ENCODE measurements at places on chromosomes 7 and 10.

DNA sequence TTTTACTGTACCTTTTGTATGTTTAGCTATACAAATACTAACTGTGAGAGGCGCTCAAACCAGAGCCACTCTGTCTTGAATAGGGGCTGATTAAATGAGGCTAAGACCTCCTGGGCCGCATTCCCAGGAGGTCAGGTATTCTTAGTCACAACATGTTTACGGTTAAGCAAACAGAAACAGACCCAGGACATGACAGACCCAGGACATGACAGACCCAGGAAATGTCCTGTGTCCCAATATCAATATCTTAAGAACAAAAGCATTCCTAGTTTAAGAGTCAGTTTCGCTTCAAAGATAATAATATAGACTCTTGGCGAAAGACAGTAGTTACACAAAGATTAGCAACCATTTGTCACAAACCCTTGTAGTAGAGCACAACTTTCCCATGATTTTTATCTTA lies 304.5 kb downstream of the CCSER2 start:
- DNase-seq: no peak

DNA sequence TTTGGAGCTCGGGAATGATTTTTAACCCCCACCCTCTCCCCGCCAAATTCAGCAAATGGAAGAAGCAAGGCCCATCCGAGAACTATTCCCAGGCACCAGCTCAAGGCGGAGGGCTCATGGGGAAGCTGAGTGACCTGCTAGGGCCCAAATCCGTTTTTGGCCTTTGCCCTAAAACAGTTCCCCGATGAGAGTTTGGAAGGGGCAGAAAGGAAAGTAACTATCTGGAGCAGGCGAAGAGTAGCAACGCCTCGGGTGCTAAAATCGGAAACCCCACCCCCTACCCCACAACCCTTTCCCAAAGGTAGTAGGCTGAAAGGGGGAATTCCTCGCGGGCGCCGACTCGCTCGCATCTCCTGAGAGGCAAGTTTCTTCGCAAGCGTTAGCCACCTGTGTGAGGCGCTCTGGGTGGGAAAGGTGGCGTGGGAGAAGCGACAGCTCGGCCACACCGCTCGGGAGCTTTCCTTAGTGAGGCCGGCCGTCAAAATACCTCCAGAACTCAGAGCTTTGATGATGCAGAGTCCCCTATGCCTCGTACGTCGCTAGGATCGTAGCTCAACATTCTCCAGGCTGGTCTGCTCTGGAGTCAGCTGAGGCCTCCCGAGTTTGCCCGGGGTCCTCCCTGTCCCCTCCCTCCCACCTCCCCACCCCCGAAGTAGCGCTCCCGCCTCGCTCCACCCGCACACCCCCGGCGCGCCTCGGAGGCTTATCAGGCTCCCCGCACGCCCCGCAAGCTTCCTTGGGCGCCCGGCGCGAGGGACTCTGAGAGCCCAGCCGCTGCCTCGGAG lies 642 bp upstream of the PRKG1 start:
- no peak for DNase-seq

DNA sequence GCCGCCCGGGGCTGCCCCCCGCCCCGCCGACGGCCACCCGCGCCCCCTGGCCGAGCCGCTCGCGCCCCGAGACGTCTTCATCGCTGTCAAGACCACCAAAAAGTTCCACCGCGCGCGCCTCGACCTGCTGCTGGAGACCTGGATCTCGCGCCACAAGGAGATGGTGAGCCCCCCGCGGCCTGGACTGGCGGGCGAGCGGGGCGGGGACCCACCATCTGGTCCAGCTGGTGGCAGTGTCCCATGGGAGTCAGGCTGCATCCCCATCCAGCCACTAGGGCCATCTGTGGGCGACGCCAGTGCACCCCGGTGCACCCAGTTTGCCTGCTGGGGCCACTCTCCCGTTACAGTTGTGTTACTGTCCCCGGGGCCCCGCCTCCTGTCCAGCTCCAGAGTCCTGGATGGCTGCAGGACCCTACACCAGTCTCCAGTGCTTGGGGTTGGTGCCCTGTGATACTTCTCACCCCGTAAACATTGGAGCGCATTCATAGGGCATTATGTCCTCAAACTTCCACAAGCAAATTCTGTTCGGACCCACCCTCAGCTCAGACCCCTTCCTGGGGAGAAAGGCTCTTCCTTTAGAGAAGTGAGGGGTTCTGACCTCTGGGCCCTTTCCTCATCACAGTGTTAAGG lies 672 bp downstream of the LFNG start:
- DNase-seq: no peak

GRCh38 chr7:8284606-8285005 lies 22.6 kb upstream of the ICA1 start:
- no peak for DNase-seq

DNA sequence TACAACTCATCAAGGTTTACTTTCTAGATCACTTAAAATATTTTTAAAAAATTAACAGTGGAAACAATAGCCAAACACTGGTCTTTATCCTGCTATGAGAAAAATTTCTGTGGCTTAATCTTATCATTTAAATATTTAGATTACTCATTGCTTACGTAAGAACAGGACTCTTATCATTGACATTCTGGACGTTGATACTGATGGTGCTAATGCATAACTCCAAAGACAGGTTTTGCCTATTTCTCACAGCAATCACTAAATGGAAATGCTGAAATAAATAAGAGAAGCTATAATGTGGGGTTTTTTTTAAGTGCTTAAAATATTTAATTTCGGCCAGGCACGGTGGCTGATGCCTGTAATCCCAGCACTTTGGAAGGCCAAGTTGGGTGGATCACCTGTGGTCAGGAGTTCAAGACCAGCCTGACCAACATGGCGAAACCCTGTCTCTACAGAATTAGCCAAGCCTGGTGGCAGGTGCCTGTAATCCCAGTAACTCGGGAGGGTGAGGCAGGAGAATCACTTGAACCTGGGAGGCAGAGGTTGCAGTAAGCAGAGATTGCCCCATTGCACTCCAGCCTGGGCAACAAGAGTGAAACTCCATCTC lies 195.0 kb downstream of the HGF start:
- no peak for DNase-seq

DNA sequence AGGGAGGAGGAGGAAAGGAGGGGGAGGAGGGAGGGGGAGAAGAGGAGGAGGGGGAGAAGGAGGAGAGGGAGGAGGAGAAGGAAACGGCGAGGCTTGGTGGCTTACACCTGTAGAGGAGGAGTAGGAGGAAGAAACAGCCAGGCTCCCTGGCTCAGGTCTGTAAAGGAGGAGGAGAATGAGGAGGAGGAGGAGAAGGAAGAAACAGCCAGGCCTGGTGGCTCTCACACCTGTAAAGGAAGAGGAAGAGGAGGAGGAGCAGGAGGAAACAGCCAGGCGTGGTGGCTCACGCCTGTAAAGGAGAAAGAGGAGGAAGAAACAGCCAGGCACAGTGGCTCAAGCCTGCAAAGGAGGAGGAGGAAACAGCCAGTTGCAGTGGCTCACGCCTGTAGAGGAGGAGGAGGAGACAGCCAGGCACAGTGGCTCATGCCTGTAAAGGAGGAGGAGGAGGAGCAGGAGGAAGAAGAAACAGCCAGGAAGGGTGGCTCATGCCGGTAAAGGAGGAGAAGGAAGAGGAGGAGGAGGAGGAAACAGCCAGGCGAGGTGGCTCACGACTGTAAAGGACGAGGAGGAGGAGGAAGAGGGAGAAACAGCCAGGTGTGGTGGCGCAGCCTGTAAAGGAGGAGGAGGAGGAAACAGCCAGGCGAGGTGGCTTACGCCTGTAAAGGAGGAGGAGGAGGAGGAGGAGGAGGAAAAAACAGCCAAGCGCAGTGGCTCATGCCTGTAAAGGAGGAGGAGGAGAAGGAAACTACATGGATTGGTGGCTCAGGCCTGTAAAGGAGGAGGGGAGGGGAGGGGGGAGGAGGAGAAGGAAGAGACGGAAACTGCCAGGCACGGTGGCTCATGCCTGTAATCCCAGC lies 14.9 kb upstream of the CRCP start:
- DNase-seq: peak; percentile 77

Data from fibroblast of the conjunctiva (primary cell).